ENCODE measurements at places on chromosomes 2 and 18.

- DNase-seq: peak; percentile 77
Observed at GRCh38 chr2:160315337-160315736, 115.3 kb upstream of the ITGB6 start.

GRCh38 chr2:231398585-231398984, 3.1 kb downstream of the B3GNT7 start:
- DNase-seq: no peak

DNA sequence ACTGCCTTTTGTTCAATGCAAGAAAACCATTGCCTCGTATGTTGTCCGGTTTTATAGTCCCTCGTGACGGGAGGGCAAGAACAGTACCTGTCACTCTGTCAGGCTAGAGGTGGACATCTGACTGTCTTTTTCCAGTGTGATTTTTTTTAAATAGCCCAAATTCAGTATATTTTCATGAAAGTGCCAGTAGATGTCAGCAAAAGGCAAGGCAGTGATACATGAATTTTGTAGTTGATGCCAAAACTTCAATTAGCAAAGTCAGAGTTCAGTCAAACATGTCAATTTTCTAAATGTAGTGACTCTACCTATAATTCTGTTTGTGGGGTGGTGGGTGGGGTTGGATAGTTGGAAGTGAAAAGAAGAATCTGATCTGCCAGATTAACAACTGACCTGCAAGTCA, 296.0 kb upstream of the MC4R start:
- no peak for DNase-seq

DNA sequence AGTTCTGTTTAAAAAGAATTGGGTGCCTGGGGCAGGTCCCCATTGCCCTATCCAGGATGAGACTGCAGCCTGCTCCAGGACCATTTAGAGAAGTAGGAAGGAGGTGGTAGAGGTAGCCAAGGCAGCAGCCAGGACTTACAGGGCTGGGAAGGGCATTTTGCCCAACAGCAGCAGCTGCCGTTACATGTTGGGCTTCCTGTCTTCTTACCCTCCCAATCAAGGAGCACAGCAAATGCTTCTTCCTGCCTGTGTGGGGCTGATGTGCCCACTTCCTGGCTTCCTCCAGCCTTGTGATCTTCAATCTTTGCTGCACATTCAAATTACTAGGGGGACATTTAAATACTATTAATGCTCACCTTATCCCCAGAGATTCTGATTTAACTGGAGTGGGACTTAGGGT, 112.0 kb downstream of the QPCT start:
- no peak for DNase-seq

DNA sequence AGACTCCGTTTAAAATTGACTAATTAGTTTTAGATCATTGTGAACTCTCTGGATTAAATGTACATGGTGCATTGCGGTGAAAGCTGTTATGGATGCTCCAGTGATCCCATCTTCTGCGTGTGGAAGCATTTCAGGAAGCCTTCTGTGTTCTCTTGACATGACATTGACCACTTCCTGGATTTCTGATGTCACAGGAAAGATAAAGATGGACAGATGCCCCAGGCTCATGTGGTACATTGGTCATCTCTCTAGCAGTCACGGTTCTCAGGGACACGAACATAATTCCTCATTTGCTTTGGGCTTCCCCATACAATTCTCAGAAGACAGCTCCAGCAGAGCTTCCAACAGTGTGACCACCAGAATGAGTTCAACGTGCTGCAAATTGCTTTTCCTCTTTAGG, 26.9 kb downstream of the AGAP1 start:
- DNase-seq: no peak

GRCh38 chr2:161237392-161238264, 70.6 kb upstream of the PSMD14 start:
- peak; percentile 54 for DNase-seq

DNA sequence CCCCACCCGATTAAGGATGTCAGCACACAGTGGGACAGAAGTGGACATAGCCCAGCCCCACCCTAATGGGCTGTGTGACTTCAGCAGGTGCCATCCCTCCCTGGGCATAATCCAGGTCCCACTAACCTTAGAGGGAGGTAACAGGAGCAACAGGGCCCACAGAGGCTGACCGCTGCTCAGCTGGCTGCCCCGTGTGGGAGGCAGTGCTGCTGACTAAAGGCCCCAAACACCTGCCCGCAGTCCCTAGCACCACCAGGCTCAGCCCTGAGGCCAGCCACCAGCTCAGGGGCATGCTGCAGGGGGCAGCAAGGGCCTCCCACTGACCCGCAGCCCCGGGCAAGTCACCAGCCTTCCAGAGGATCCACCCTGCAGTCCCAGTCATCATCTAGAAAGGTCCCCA, 14.6 kb downstream of the BIN1 start:
- DNase-seq: no peak

DNA sequence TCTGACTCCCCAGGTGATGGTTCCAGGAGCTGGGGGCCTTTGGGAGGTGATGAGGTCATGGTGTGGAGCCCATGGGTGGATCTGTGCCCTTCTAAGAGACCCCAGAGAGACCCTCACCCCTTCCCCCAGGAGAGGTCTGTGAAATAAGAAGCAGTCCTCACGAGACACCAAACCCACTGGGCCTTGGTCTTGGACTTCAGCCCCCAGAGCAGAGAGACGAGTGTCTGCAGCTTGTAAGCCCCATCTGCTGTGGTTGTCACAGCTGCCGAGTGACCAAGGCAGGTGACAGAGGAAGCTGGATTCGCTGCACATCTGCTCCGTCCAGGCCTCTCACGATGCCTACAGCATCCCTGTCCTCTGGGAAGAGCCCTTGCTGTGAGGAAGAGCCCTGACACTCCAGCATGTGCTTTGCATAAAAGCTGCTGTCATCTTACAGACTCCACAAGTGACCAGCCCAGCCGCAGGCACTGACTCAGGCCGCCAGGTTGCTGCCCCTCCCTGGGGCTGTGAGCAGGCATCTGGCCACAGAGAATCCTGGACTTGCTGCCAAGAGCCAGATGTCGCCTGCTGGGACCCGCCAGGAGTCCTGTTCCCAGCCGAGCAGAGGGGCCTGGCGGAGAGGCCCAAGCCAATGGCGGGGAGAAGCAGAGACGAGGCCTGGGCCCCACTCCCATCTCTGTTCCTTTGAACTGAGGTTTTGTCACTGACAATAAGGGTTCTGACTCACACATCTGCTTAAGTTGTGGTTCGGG, 150.8 kb downstream of the PXDN start:
- peak; percentile 73 for DNase-seq

GRCh38 chr18:44986933-44987332, 306.2 kb downstream of the SETBP1 start:
- peak; percentile 14 for DNase-seq

DNA sequence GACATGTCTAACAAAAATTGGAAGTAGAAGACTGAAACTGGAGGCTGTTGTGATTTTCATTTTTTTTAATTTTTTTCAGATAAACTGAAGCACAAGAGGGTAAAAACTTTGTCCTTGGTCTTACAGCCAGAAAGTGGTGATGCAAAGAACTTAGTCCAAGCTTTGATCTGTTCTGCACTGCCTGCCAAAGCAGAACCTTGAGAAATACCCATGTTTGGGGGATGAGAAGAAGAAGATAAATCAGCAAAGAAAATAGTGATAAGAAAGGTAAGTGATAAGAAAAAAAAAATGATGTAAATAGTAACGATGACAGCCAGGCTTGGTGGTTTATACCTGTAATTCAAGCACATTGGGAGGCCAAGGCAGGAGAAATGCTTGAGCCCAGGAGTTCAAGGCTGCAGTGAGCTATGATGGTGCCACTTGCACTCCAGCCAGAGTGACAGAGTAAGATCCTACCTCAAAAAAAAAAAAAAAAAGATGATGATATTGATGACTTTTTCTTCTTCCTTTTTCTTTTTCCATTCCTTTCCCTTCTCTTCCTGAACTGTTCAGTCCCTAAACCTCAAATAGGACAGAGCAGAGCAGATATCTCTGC, 14.6 kb upstream of the NOSTRIN start:
- no peak for DNase-seq

GRCh38 chr2:191225690-191226089, 19.5 kb upstream of the MYO1B start:
- DNase-seq: no peak

DNA sequence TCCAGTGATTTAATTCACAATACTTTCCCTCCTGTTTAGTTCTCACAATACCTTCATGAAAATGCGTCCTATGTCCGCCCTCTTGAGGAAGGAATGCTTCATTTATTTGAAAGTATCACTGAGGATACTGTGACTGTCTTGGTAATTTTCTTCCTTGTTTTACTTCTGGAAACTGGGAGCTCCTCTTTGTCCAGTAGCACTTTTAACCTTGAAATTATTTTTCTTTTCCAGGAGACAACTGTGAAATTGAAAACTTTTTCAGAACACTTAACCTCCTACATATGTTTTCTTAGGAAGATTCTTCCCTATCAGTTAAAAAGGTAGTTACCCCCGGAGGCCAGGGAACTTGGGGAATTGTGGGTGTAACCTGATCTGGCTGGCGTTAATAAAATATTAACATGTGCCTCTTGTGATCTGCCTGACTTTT, 58.9 kb upstream of the STON1 start:
- peak; percentile 71 for DNase-seq
